Heart right ventricle (tissue), 16 donors: ENCODE measurements at places on chromosomes 4 and X. TPM values are rescaled to one million over a fixed set of nuclear protein-coding genes. Genes with fewer than 3 reads are reported as not detected.

DNA sequence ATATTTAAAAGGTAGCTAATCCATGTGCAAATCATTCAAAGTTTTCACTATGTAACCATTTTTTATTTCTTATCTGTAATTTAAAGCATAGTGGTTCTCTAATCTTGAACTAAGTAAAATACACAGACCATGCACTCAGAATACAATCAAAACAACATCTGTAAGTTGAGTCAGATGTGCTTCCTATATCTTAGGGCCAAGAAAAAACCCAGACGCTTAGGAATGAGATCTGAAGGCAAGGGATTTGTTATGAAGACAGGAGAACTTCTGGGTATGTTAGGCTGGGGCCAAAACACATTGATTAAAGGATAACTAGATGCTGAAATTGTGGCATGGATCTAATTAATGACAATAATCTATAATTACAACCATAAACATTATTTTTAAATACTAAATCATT, 120.3 kb downstream of the PDE5A start:
- DNase-seq, result no peak

- peak; percentile 57 for DNase-seq
Measured at GRCh38 chr4:113979148-113979904, at the start of gene ARSJ. Gene ARSJ, minus strand, starts transcription at chr4:113979647. Its CDS starts 813 bp downstream, at chr4:113978834.

DNA sequence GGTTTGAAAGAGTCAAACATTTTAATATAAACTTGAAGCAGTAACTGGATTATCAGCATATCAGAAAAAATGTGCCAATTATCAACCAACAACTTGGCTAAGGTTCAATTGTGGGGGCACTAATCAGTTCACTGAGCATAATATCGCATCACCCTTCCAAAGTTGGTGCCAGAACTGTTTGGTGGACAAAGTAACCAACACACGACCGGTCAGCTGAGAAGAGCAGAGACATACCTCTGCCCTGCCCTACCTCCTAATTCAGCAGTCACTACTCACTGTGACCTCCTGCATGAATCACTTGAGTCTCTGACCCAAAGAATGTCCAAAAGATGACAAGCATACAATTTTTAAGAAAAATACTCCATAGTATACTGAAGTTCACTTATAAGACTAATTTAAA, 53.2 kb downstream of the TSPAN5 start:
- no peak for DNase-seq

DNA sequence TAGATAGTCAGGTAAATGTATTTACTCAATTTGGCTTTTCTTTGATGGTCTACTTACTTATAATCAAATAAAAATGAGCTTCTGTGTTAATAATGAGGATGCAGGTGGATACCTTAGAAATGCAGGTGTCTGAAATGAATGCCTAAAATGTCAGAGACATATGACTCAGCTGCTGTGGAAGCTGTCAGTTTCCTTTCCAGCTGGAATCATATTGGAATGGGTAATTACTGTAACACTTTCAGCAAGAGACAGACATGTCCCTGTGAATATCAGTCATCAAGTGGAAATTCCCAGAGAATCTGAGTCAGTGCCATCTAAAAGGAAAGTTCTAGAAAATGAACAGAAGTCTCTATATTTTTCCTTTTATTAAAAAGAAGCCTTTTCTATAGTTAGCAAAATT, 783.0 kb upstream of the AADAT start:
- no peak for DNase-seq

DNA sequence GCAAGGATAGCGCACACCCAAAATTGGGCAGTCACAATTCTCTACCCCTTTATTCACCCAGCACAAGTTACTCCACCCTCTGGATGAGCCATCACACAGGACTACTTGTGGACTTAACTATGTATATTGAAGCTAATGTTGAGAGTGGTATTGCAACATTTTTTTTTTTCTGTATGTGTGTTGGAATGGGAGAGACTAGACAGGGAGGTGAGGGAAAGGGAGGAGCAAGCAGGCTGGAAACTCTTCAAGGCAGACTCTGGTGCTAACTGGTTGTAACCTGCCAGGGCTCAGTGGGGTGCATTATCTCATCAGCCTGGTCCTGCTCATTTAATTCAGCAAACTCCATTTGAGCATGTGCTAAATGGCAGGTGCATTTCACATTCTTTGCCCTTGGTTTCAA, 18.4 kb upstream of the CWH43 start:
- DNase-seq, result no peak

- DNase-seq, result no peak
Measured at GRCh38 chr4:27005501-27005900, 144.9 kb downstream of the STIM2 start.

DNA sequence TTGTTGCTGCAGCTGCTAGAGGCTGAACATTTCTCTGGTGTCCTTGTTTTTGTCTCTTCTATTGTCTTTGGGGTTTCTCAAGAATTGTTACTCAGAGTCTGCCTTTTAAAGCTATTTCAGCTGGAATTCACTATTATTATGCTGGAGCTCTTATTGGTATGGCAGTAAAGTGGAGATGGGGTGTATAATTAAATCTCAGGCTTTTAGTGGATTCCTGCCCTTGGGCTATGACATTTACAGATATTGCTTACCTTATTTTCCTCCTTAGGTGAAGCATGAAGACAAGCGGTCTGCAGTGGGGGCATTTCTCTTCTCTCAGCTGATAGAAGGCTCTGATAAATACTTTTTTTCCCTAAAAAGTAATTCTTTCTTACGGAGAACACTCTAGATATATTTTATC, 1656.6 kb upstream of the IGFBP7 start:
- no peak for DNase-seq

DNA sequence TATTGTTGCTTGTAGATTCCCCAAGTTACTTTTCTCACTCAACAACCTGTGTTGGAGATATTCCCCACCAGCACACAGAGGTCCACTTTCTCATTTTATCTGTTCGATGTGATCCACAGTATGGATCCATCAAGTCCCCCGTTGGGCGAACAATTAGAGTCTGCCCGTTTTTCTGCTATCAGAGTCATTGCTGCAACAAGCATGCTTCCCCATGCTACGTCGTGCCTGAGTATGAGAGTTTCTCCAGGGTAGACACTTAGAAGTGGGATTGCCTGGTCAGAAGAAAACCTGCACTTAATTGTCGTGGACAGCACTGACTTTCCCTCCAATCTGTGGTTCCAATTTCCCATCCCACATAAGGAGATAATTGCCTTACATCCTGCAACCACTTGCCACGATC, 62.7 kb upstream of the SHOX start:
- DNase-seq, result no peak

DNA sequence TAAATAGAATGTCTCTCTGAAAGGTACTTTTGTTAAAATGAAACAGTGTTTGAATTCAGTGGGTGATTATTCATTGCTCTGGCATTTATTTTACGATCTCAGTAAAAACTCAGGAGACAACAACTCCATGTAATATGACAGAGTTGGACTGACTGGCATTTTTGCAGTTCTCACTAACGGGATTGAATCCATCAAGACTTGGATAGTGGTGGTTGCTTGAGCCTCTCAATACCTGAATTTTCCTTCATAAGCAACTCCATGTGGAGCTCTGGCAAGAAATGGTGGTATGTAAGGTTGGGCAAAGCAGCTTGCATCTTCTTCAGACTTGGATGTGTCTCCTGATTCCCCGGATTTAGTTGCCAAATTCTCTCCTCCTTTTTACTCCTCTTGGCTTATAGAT, 72.7 kb downstream of the FRMPD4 start:
- no peak for DNase-seq

DNA sequence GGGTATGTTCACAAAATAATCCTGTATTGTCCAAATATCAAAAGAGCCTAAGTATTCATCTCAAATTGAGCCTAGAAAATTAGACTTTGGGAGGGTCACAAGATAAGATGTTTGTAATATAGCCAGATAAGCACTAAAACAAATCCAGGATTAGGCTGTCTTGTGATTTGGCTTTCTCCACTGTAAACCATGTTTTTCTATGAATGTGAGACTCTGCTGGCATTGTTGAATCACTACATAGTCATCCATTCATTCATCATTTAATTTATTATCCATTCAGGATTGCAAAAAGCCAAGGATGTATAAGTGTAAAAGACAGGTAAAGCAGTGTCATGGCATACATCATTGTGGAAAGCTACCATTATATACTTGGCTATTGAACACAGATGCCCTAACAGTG, 148.0 kb downstream of the GRID2 start:
- DNase-seq, result no peak

GRCh38 chrX:13128104-13128503, 83.7 kb upstream of the FAM9C start:
- no peak for DNase-seq

DNA sequence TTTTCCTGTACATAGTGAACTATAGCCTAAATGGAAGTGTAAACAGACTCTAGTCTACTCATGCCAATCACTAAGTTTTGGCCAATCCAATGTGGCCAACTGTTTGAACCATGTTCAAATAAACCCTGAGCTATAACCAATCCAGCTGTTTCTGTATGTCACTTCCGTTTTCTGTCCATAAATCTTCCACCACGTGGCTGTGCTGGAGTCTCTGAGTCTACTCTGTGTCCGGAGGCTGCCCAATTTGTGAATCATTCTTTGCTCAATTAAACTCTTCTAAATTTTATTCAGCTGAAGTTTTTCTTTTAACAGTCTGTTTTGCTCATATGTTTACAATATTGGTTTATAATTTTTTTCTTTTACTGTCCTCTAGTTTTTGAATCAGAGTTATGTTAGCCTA, 112.3 kb upstream of the BANK1 start:
- no peak for DNase-seq

- no peak for DNase-seq
Measured at GRCh38 chrX:15483891-15484290, 9.2 kb downstream of the PIR start.

DNA sequence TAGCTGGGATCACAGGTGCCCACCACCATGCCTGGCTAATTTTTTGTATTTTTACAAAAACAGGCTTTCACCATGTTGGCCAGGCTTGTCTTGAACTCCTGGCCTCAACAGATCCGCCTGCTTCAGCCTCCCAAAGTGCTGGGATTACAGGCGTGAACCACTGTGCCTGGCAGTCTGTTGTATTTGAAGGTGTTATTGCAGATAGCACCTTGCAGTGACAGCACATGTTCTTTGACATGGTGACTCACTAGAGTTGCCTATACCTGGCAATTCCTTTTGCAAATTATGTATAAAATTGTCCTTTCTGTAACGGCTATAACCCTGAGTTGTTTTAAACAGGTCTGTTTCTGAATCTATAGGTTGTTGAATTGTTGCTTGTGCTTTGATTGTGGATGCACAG, 7.9 kb downstream of the OGT start:
- DNase-seq, result no peak

DNA sequence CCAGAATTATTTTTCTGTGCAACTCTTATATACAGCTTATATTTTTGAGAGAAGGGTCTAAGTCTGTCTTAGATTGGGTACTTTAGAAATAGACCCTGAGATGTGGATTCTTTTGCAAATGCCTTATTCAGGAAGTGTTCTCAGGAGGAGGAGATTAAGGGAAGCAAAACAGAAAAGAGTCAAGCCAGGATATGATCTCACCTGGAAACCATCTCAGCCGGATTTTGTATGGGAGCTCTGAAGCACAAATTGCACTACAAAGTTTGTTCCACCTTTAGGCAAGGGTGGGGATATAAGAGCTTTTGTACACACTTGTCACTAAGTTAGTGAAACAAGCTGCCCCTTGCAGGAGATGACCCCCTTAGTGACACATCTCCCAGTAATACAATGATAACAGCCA, 121.2 kb upstream of the GRPR start:
- DNase-seq, result no peak

DNA sequence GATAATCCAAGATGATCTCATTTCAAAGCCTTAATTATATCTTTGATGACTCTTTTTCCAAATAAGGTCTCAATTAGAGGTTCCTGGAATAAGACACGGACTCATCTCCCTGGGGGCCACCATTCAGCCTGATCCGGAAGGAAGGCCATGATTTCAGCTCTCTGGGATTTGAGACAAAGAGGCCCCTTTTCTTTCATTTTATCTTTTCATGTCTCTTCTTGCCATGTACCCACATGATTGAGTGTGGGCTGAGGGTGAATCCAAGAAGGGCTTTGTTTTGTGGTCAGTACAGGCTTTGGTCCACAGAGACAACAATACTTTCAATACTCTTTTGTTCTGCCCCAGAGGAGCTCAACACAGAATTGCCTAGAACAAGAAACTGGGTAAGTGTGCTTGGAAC, 261.2 kb downstream of the TRIML1 start:
- no peak for DNase-seq

GRCh38 chr4:143025081-143025704, 159.5 kb upstream of the USP38 start:
- DNase-seq, result no peak

GRCh38 chr4:109801895-109802319, at the start of gene CFI:
Gene CFI, minus strand, starts transcription at chr4:109801999. Its CDS starts 28 bp downstream, at chr4:109801971.
- no peak for DNase-seq

DNA sequence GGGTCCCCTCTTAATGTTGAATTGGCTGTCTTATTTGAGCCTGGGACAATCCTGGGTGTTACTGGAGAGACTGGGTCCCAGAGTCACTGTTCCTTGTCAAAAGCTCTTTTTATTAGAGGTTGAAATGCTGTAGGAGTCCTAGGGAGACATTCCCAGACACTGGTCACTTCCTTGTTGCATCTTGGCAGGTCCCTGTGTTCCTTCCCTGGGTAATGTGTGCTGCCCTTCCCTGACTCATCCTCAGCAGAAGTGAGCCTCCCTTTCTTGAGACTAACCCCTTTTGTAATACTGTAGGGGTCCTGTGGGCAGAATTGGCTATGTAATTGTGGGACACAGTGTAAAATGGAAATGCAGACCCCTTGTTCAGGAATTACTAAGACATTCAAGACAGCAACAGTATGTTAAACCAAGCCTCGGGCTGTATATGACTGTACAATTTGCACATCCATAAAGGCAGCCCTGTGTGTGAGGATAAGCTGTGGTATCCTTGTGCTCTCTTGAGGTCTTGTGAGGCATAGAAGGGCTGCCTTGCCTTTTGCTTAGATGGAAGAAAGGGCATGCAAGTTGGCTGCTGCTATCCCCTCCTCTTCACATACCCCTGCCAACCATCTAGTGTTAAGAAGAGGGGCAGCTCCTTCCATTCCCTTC, 53.5 kb downstream of the DCLK2 start:
- no peak for DNase-seq

DNA sequence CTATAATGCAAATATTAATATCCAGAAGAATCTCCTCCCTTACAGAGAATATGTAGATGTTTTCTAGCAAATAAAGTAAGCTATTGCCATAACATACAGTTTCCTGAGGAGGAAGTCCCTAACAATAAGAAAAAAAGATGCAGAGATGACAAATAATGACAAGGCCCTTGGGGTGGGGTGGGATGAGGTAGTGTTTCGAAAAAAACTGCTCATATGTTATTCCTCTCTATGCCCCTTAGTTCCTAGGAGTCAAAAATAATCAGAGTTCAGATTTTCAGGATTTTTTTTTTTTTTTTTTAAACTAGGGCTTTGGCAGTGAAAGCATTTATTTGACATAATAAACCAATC, 99.0 kb downstream of the ZAR1 start:
- DNase-seq, result no peak

GRCh38 chr4:3307891-3308575, 15.2 kb downstream of the RGS12 start:
- no peak for DNase-seq

GRCh38 chr4:27568236-27568951, 707.8 kb downstream of the STIM2 start:
- DNase-seq, result no peak

- no peak for DNase-seq
Measured at GRCh38 chr4:2062168-2062807, 3.2 kb downstream of the NAT8L start.

The GUCY1A1 gene
- 70.6 TPM for total RNA-seq

The FAM90A26 gene
- not detected for total RNA-seq

The TLR3 gene
- 19.7 TPM for total RNA-seq

The CLRN2 gene
- total RNA-seq, result not detected

The SMPX gene
- total RNA-seq, result 704 TPM

The EDA2R gene
- total RNA-seq, result 0.57 TPM

The RBMX2 gene
- 10.2 TPM for total RNA-seq

The SERPINA7 gene
- total RNA-seq, result not detected

The IL9R gene
- total RNA-seq, result not detected

The CTAG1B gene
- total RNA-seq, result not detected
